ENCODE measurements at places on chromosomes 12 and 14.

DNA sequence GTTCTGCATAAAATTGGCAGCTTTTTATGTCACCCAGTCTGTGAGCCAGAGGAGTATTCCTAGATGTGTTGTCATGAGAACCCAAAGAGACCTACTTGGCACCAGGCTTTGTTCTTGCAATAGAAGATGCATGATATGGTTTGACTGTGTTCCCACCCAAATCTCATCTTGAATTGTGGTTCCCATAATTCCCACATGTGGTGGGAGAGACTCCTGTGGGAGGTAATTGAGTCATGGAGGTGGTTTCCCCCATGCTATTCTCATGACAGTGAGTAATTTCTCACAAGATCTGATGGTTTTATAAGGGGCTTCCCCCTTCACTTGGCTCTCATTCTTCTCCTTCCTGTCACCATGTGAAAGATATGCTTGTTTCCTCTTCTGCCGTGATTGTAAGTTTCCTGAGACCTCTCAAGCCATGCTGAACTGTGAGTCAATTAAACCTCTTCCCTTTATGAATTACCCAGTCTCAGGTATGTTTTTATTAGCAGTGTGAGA lies 572.0 kb upstream of the ATP2B1 start:
- DNase-seq: no peak

DNA sequence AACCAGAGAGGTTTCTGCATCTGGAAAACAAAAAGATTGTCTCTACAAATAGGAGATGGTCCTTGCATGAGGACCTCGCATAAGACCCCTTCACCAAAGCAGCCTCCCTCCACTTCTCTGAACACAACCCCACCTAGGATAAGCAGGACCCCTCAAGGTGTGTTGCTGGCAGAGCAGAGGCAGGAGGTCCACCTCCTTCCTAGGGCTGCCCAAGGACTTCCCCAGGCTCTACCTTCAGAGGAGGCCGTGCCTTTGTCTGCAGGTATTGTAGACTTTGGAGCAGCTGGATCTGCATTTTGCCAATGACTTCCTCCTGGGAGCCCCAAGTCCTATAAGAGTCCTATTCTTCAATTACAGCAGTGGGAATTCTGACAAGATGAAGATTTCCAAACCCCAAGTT lies 67.3 kb upstream of the TSPAN11 start:
- no peak for DNase-seq

DNA sequence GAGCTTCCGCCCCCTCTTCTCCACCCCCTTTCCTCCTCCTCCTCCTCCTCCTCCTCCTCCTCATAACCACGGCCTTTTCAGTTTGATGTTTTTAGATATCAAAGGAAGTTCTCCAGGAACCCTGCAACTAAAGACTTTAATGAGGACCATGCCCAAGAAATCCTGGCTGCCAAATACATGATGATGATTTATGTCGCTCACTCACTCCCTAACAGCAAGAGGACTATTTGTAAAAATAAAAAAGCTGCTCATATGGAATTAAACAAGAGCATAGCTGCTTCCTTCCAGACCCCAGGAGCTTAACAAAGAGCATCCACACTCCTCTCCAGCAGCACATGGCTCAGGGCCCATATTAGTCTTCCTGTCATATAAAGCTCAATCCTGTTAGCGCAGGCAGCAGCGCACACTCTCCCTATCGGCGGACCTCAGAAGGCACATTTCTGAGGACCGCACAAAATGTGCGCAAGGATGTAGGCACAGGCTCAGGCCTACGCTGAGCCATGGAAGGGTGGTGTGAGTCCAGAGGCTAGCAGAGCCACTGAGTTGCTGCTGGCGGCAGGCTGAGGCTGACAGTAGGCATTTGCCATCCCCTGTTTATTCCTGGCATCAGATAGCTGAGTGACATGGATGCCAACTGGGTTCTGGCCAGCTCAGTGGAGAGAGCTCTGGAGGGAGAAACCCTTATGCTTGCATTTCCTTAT lies 232.8 kb downstream of the MSRB3 start:
- no peak for DNase-seq

- no peak for DNase-seq
Observed at GRCh38 chr12:116878567-116879508, 2.4 kb downstream of the HRK start.

DNA sequence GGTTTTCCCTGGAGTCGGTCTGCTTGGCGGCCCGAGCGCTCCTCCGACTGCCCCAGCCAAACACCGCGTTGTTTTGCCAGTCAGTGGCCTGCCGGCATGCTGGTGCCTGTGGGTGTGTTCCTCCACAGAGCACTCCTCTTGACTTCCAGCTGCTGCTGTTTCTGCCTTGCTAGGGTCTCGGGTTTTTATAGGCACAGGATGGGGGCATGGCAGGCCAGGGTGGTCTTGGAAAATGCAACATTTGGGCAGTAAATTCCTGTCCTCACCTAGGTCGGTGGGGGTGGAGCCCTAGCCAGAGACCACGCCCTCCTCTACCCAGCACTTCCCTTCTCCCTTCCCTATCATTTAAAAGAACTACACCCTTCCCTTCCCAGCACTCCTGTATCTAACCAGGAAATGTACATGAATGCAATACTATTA lies 34.7 kb upstream of the VASH1 start:
- no peak for DNase-seq

- DNase-seq: no peak
Observed at GRCh38 chr12:15212930-15213329, 8.3 kb downstream of the RERG start.

DNA sequence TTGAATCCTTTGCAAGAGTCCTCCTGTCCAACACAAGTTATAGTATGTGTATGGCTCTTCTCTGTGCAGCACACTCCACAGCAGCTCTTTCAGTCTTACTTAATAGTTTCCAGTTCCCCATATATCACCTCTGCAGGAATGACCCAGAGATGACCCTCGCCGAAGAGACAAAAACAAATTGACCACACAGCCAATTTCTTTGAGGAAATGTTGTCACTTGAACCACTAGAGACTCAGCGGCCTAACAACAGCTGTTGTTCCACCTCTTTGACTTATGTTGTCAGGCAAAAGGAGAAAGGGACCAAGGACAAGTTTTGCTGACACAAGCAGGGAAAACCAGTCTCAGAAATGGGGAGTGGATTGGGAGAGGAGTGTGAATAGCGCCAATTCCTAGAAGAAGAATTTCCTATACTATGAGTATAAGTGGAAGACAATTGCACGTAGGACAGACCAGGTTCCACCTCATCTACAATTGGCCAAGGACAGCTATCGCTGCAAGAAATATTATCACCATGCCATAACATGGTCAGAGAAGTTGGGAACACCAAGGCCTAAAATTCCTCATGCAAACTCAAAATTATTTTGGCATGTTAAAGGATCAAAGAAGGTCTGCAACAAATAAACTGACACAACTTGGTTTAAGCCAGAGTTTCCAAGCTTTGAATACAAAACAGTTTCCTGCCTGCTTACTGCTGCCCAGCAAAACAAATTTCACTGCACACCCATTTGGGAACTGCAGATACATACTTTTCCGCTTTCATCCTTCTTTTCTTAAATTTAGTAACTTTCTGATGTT lies 41.7 kb upstream of the ITPR2 start:
- DNase-seq: no peak

DNA sequence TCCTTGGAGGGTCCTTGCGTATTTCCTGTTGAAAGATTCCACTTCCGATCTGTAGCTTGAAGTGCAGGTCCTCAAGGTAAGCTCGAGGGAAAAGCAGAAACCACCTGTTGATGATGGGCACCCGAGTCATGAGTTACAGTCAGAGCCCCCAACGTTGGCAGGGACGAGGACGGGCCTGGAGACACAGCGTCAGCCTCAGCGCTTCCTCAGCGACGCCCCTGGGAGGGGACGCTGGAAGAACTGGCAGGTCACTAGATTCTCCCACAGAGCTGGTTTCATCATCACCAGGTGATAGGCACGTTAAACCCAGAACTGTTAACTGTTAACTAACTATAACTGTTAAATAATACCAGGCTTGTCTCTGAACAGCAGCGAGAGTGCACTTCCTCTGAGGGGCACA lies 101.8 kb downstream of the TNFAIP2 start:
- DNase-seq: no peak

GRCh38 chr14:37709419-37710195 lies 114.2 kb downstream of the TTC6 start:
- DNase-seq: no peak

DNA sequence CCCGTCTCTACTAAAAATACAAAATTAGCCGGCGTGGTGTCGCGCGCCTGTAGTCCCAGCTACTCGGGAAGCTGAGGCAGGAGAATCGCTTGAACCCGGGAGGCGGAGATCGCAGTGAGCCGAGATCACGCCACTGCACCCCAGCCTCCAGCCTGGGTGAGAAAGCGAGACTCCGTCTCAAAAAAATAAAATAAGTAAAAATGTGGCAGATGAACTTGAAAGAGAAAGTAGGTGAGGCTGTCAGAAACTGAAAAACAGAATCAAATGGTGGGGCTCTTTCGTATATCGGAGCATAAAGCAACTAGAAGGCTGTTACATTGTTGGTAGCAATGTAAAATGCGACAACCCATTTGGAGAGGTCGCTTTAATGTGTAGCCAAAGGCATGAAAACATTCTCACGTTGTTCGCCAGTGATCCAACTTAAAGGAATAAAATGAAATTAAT lies 767 bp upstream of the CCNT1 start:
- DNase-seq: no peak

- no peak for DNase-seq
Observed at GRCh38 chr12:115337693-115338543, 653.9 kb upstream of the TBX3 start.

GRCh38 chr14:61244009-61244408 lies 37.1 kb downstream of the TMEM30B start:
- DNase-seq: no peak

- no peak for DNase-seq
Observed at GRCh38 chr12:57461276-57461916, 1.8 kb downstream of the GLI1 start.

DNA sequence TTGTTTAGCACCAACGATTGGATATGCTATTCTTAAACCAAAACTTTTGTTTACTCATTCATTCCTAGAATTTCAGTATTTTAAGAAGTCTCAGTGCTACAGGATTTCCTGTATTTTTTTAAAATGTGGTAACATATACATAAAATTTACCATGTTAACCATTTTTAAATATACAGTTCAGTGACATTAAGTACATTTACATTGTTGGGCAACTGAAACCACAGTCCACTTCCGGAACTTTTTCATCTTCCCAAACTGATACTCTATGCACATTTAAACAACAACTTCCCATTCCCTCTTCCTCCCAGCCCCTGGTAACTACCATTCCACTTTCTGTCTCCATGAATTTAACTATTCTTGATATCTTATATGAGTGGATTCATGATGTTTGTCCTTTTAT lies 30.3 kb downstream of the PDE3A start:
- DNase-seq: no peak

DNA sequence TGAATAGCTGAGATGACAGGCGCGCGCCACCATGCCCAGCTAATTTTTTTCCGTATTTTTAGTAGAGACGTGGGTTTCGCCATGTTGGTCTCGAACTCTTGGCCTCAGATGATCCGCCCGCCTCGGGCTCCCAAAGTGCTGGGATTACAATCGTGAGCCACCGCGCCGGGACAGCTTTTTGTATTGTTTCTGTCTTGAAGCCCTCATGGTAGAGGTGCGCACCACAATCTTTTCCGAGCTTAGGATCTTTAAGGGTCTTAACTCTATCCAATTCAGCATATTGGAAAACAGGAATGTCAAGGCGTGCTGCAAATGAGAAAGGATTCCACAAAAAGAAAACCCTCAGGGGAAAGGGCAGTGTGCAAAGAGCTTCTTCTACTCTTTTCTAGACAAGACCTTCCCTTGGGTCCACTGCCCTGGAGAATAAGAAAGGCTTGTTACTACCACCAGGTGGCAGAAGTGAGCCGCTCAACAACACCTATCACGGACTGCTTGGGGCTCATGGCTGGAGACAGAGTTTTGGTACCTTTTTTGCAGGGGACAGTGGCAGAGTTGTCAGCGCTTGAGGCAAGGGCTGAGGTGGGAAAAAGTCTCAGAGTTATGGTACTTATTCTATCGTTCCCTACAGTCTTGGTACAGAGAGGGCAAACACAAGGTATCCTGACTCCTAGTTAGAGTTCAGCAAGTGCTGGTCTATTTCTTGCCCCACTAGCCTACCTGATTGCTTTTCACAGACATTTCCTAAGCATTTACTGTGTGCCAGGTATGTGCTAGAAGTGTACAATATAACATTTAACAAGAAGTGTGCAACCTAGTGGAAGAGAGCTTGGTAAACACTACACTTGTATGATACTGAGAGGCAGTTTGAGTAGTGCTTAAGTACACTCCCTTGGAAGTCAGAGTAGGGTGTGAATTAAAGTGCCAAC lies 16.4 kb upstream of the SP7 start:
- peak; percentile 71 for DNase-seq

DNA sequence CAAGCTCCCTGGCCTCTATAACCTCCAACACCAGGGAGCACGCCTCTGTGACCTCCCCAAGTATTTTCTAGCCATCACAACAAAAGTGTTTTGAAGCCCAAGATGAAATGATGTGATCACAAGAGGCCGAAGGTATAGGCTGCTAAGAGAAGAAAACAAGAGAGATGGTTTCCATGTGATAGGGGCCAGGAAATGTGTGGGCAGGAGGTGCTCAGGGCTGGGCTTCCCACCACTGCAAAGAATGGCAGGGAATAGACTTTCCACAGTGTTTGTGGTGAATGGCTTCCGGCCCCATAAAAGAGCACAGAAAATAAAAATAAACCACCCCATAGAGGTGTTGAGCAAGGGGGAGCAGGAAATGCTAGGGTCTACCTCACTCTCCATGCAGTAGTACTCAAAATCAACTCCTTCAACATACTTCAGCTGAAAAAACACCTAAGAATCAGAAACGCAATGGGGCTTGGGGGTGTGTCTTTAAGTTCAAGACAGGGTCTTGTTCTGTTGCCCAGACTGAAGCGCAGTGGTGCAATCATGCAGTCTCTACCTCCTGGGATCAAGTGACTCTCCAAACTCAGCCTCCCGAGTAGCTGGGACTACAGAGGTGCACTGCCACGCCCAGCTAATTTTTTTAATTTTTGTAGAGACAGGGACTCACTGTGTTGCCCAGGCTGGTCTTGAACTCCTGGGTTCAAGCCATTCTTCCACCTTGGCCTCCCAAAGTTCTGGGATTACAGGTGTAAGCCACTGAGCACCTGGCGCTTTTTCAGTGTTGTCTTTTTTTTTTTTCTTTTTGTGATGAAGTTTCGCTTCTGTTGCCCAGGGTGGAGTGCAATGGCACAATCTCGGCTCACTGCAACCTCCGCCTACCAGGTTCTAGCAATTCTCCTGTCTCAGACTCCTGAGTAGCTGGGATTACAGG lies 27.1 kb downstream of the DAD1 start:
- DNase-seq: no peak
